Upper lobe of right lung (tissue), 1 donor: ENCODE measurements at places on chromosomes 3 and 15. TPM values are rescaled to one million over a fixed set of nuclear protein-coding genes. Genes with fewer than 3 reads are reported as not detected.

DNA sequence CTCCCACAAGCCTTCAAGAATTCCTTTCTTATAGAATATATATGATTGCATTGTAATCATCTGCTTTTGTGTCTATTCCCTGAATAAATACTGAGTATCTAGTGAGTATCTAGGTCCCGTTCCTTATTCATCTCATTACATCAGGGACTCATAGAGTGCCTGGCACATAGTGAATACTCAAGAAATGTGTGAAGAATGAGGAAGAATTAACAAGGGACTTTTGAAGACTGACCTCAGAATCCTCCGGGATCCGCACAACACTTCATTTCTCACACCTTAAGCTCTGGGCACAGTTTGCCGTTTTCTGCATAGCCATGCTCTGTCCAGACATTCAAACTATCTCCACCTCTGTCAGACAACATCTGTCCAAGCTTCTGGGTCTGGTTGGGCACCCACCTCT lies 108.8 kb downstream of the STAC start:
- DNase-seq: no peak

DNA sequence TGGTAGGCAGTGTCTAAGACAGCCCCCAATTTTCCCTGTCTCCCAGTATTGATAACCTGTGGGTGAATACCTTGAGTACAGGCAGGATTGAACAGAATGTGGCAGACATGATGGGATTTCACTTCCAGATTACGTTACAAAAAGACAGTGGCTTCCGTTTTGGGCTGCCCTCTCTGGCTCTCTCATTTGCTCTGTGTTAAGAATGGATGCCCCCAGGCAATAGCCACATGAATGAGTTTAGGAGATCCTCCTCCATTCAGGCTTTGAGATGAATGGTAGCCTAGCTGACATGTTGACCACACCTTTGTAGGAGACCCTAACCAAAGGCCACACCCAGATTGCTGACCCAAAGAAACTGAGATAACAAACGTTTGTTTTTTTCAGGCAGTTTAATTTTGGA lies 34.3 kb downstream of the UBXN7 start:
- DNase-seq: no peak

DNA sequence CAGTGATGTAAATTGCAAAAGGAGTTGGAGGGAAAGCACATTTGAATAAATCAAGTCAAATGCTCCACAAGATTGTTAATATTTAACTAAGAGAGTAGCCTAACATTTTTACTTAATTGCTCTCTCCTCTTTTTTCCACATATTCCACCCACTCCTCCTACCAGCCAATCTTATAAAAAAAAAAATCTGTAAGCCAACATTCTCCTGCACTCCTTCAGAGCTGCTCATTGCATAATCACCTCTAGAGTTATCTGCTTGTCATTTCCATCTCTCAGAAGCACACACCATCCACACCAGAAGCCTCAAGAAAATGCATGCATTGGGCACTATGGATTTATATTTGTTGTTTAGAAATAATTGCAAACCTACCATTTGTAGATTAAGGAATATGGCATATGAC lies 64.1 kb downstream of the CADPS start:
- DNase-seq: no peak

The RAB6B gene
- 7.4 TPM for total RNA-seq

The CEP70 gene
- total RNA-seq: 46.3 TPM
